Body of pancreas (tissue), 4 donors: ENCODE measurements at places on chromosomes 6 and 20.
A peak's percentile ranks its signal among the peaks of the same experiment; 100 is the strongest.

DNA sequence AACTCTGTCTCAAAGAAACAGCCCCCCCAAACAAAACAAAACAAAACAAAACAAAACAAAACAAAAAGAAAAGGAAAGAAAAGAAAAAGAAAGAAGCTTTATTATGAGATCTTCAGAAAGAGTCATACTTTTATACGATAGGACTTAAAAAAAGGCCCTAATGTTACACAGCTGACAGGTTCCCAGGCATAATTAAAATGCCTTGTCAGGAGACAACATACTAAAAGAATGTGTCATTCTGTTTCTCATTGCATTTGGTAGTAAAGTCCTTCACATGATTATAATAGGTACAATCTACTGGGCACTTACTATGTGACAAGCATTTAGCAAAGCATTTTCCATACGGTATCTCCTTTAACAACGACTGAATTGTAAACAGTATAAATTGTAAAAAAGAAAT, 36.4 kb upstream of the RPN2 start:
- DNase-seq, result no peak

GRCh38 chr20:38369389-38369788, 23.1 kb downstream of the LBP start:
- no peak for DNase-seq

- no peak for DNase-seq
Observed at GRCh38 chr20:24766826-24767622, 182.0 kb upstream of the CST7 start.

GRCh38 chr6:80742481-80742880, 636.0 kb downstream of the BCKDHB start:
- no peak for DNase-seq

DNA sequence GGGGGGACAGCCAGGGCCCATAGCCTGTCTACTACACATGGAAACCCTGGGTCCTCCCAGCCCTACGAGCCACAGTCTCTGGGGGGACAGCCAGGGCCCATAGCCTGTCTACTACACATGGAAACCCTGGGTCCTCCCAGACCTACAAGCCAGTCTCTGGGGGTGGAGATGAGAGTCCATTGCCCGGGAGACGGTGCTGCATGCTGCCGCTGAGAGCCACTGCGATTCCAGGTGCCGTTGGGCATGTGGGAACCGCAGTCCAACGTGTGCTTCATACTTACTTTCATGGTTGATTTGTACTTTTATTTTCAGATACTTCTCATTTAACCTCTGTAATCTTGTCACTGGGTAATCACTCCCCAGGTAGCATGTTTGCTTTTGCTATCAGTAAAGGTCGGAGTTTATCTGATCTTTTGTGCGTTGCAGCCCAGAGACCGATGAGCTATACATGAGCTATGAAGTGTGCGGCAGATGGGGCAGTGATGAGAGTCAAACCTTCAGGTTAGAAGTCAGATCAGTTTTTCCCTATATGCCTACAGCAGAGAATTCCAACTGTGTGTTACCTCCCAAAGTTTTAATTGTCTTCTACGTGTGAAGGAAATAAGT, 58.2 kb downstream of the SMOC2 start:
- DNase-seq, result no peak

GRCh38 chr6:117022774-117023173, 145.7 kb downstream of the RFX6 start:
- DNase-seq, result no peak

DNA sequence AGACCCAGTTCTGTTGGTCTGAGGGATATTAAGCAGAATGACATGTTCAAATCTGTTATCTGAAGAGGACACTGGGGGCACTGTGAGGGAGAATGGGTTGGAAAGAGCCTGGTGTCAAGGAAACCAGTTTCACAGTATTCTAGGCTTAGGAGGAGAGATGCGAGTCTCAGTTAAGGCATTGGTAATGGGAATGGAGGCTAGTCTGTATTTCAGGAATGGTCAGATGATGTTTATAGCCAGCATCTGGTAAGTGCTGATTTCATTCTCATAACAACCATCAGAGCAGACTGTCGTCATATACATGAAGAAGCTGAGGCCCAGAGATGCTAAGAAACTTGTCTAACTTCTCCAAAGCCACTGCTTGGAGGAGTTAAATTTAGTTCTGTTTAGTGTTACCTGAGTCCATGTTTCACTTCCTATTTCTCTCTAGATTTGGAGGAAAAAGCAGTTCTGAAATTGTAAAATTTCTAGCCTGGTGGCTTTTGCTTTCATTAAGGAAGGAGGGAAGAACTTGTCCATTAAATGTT, 242.0 kb downstream of the ARID1B start:
- no peak for DNase-seq

- no peak for DNase-seq
Observed at GRCh38 chr6:35090734-35091133, 50.4 kb downstream of the TCP11 start.

- no peak for DNase-seq
Observed at GRCh38 chr6:109516929-109517328, 33.9 kb upstream of the ZBTB24 start.

DNA sequence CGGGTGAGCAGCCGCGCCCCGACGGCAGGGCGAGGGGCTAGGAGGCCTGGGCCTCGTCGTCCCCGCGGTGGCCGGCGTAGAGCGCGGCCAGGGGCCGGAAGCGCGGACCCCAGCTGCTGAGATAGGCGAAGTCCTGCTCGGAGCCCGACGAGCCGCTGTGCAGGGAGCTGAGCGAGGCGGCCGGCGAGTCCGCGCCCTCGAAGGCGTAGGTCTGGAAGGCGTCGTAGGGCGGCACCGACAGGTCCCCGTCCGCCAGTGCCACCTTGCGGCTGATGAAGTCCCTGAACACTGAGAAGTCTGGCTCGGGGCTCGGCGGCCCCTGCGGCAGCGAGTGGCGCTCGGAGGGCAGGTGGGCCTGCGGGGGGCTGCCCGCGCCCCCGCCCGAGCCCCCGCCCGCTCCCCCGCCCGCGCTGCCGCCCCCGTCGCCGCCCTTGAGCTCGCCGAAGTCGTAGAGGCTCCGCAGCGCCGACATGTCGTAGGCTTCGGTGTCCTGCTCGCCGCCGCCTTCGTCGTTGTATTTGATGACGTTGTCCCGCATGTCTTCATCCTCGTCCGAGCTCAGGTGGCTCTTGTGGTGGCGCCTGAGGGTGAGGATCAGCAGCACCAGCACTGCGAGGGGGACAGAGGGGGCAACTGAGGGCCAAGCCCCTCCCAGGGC, 56.5 kb downstream of the CD40 start:
- peak; percentile 74 for DNase-seq

GRCh38 chr6:23505026-23505425, 621.0 kb upstream of the NRSN1 start:
- no peak for DNase-seq

DNA sequence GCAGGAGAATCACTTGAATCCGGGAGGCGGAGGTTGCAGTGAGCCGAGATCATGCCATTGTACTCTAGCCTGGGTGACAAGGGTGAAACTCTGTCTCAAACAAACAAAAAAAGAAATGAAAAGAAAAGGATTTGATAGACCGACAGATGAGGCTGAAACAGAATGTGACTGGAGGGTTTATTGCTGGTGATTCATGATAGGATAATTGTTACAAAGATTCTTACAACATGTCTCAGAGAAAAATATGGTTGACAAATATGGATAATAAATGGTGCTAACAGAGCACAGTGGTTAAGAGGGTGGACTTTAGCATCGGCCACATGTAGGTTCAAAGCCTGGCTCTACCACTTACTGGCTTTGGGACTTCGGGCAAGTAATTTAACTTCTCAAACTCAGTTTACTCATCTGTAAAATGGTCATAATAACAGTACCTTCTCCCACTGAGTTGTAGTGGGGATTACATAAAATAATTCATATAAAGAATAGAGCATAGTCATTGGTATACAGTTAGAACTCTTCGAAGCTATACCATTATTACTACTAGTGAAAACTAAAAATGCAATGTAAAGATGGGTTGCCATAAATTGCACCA, 131.9 kb downstream of the MAP3K7 start:
- DNase-seq, result no peak
